Activated naive CD4-positive, alpha-beta T cell treated with Interleukin-2 at 50 U/mL for 16 hours (primary cell): ENCODE measurements at places on chromosomes 6 and 20.

- no peak for DNase-seq
Measured at GRCh38 chr6:110953633-110954303, 4.7 kb upstream of the GTF3C6 start.

GRCh38 chr6:165183071-165183470 lies 126.3 kb downstream of the C6orf118 start:
- no peak for DNase-seq

DNA sequence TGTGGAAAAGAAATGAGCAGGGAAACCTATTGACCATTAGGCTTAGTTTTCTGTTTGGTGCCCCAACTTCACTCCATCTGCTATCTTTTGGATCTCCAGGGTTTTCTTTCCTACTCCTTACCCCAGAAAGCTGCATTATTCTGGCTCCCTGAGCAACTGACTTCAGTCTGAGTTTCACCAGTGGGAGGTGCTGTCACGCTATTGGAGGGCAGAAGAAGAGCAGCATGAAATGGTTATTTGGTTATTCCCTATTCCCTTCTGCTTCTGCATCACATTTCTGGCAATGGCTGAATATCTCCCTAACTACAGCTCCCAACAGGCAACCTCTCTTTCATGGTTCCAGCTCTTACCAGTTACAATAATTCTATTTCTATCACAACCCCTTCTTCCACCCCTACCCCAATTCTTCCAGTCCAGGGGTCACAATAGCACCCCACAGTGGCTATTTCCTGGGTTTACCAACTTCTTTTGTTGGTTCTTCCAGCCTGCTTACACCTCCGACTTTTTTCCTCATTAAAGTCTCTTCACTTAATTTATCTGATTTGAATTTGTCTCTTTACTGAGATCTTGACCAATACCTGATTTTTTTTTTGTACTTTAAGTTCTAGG lies 311.5 kb downstream of the PLCB1 start:
- no peak for DNase-seq

DNA sequence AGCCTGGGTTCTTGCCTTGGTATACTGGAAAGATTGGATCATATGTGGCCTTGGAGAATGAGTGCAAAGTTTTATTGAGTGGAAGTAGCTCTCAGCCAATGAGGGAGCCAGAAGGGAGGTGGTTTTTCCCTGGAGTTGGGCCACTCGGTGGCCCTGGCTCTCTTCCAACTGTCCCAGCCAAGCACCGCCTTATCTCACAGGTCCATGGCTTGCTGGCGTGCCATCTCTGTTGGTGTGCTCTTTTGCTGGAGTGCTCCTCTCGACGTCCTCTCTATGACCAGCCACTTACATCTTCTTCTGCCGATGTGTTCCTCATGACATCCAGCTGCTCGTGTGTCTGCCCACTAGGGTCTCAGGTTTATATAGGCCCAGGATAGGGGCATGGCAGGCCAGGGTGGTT lies 505.9 kb upstream of the SYNCRIP start:
- DNase-seq: no peak

DNA sequence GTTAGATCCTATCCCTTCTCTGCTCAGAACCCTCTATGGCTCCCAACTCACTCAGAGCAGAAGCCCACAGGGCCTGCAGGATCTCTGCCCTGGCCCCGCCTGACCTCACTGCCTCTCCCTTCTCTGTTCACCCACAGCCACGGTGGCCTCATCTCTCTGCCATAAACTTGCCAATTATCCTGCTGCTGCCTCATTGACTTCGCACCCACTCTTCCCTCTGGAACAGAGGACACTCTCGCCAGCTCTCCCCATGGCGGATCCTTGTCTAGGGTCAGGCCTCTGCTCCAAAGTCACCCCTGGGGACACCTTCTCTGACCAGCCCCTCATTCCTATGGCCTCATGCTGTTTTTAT lies 86.4 kb downstream of the CEBPB start:
- DNase-seq: no peak

- DNase-seq: no peak
Measured at GRCh38 chr6:24145690-24146131, 19.7 kb downstream of the NRSN1 start.

GRCh38 chr20:21450572-21450971 lies 53.2 kb upstream of the NKX2-4 start:
- DNase-seq: no peak

GRCh38 chr6:100818066-100818465 lies 63.1 kb downstream of the ASCC3 start:
- no peak for DNase-seq

GRCh38 chr6:56076033-56076432 lies 171.3 kb downstream of the COL21A1 start:
- no peak for DNase-seq

GRCh38 chr6:108654465-108655106 lies 93.9 kb downstream of the FOXO3 start:
- no peak for DNase-seq

GRCh38 chr20:47466704-47467459 lies 34.8 kb upstream of the NCOA3 start:
- DNase-seq: no peak

DNA sequence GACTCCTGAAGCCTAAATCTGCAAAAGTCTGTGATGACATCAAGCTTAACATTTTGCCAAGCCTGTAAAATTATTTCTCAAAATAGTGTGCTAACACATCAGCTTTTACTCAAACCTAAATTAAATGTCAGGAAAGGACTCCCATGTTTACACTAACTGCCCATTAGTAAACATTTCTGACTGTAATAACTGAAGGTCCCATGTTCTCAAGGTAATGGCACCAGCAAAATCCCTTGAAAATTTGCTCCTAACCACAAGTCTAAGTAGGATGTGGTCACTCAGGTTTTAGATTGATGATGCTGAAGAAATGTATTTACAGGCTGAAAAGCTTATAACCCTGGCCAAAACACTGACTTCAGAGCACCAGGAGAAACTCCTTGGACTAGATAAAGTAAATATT lies 33.0 kb downstream of the BACH2 start:
- DNase-seq: no peak

GRCh38 chr6:23180504-23181293 lies 611.3 kb downstream of the HDGFL1 start:
- no peak for DNase-seq

GRCh38 chr20:20410678-20411077 lies 42.8 kb downstream of the INSM1 start:
- no peak for DNase-seq

GRCh38 chr6:111013144-111013915 lies 31.5 kb downstream of the RPF2 start:
- no peak for DNase-seq

- no peak for DNase-seq
Measured at GRCh38 chr6:52925919-52926792, 16.7 kb upstream of the GSTA3 start.

DNA sequence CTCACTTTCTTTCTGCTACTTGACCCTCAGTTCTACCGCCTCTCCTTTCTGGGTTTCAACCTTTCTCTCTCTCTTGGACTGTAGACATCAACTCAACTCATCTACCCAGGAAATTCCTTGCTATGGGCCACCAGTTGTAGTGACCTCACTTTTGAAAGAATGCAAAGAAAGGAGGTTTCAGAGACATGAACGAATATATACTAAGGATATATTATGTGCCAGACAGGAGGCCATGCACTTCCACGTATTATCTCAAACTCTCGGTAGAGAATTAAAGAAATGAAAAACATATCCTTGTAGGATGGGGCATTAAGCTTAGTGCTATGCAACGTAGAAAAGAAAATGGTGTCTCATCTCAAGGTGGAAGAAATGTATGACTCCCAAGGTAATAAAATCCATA lies 67.3 kb upstream of the NT5E start:
- no peak for DNase-seq

DNA sequence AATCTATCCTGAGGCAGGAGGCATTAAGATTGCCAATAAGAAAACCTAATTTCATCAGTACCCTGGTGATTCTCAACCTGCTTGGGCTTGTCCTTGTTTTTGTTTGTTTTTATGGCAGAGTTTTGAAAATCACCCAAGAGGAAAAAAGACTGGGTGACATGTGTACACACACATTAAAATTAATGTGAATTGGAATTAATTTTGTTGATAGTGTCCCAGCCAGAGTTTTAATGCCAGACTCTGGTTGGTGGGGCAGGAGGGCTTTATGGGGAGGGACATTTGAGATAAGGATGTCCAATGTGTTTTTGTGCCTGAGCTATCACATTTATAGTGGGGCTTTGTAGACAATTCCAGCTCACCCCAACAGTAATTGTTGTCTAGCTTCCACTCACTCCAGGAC lies 184.6 kb downstream of the ID4 start:
- DNase-seq: no peak

DNA sequence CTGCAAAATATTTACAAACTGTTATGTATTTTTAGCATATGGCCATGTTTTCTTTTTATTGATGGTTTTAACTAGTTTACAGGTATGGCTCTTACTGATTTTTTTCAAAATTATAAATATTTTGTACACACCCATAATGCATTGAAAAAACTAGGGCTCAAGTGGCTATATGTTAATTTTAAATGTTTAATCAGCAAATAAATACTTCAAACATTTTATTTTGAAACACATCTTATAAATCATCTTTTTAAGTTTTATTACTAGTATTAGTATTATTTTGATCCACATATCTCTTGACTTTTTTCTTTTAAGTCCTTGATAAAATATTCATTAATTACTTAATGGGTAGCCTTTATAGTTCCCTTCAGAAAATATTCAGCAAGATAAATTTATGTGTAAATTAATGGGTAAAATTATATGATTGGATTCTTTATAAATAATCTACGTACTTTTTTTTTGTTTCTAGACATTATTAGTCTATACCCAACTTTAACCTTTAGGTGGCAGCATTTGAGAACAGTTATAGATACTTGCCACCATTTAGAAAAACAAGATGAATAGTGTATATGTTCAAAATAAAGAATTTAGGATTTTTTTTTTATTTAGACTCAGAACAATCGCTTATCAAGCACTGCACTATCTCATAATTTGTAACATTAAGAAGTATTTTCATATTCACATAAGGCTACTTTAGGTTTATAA lies 241.9 kb downstream of the ADGRB3 start:
- no peak for DNase-seq

DNA sequence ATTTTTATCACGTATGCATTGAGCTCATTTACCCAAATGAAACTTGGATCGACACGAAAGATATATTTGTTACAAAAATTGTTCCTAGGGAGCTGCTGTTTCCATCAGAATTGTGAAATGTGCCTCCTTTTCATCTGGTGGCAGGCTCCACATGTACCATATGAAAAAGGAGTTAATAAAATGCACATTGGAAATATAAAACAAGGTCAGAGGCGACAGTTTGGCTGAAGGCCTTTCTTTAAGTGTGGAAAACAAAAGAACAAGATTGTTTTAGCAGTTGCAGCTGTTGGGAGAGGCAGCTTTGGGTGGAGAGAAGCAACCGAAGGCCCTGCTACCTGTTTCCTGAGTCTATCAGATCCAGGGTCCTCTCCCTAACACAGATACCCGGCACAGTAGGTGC lies 334.5 kb upstream of the NT5E start:
- DNase-seq: no peak

- DNase-seq: no peak
Measured at GRCh38 chr6:76803038-76803580, 660.2 kb downstream of the HTR1B start.

- DNase-seq: peak; percentile 65
Measured at GRCh38 chr6:431986-432385, 40.4 kb downstream of the IRF4 start.

DNA sequence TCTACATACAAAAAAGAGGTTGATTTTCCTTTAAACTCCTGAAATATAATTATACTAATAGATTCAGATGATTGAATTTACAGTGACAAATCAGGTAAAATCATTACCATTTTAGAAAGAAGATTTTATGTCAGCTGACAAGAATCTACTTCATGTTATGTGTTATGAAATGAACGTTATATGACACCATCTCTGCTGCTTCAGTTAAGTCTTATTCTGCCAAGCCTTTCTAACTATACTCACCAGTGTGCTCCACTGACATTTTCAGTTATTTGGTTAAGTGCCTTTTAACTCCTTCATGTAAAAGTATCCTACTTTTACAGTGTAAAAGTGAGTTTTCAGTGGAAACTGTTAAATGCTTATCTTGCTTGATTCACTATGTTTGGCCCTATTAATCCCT lies 80.4 kb downstream of the RWDD2A start:
- DNase-seq: no peak

- no peak for DNase-seq
Measured at GRCh38 chr6:158758451-158758860, 60.7 kb downstream of the EZR start.

- no peak for DNase-seq
Measured at GRCh38 chr20:8587251-8587650, 455.2 kb downstream of the PLCB1 start.

DNA sequence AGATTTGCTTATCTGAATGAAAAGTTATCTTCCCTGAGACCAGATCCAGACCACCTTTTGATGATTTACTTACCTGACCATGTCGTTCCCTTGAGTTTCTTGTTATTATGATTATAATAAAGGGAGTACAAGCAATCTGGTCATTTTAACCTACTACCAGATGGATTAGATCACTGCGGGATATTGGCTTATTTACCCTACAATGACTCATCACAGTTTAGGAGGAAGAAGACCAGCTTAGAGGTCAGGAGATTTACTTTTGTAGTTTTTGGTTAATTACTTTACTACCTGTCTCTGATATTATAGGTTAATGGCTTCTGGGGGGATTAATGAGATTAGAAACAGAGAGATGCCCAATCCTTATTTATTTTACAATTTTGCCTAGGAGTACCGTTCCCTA lies 10.7 kb downstream of the PKIB start:
- DNase-seq: no peak

- DNase-seq: no peak
Measured at GRCh38 chr20:3000852-3001523, 42.4 kb upstream of the GNRH2 start.

DNA sequence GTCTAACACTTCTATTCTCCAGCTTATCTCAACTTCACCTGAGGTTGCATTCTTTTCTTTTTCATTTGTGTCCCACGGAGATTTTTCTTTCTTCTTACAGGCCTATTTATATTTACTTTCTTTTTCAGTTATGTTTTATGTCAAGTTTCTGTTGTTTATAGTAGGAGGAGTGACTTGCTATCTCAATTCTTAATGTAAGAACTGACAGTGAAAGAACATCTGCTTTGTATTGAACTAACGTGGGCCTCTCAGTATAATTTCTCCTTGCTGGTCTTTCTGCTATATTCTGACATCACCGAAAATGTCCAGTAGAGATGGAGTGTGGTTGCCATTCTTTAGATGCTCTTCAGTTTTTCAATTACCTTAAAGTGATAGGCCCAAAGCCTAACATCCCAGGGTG lies 521.7 kb downstream of the EPM2A start:
- no peak for DNase-seq

DNA sequence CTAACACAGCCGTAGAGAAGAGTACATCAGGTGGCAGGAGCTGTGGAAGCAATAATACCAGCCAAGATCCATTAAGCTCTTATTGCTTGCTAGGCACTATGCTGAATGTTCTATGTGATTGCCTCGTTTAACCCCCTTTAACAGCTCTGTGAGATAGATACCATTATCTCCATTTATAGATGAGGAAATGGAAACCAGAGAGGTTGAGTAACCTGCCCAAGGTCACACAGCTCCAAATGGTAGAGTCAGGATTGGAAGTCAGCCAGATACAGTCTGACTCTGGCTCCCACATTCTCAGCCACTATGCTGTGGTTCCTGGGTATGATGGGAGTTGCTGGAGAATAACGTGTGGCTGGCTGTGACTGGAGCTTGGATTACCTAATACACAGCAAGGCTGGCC lies 92.4 kb downstream of the DLGAP4 start:
- no peak for DNase-seq

- no peak for DNase-seq
Measured at GRCh38 chr6:110140650-110141049, 38.8 kb downstream of the WASF1 start.
